Non-pigmented ciliary epithelial cell (primary cell): ENCODE measurements at places on chromosomes 2 and 18.

- no peak for DNase-seq
Measured at GRCh38 chr2:193103064-193103463, 908.3 kb upstream of the TMEFF2 start.

GRCh38 chr2:143617803-143618415 lies 488.7 kb downstream of the ARHGAP15 start:
- DNase-seq, result no peak

DNA sequence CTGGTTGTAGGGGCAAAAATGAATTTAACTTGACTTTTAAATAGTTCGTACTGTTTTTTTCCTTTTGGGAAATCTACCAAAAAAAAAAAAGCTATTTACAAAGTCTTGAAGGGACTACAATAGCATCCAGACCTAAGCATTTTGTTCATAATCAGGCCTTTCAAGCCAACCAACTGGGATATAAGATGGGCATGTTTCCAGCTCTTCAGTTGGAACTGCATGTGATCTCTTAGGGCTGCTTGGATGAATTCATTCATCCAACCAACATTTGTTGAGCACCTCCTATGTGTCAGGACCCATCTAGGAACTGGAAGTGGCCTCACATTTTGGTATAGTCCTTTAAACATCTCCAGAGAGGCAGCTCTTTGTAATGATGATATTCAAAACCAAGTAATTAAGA lies 98.6 kb downstream of the AAK1 start:
- DNase-seq, result no peak

DNA sequence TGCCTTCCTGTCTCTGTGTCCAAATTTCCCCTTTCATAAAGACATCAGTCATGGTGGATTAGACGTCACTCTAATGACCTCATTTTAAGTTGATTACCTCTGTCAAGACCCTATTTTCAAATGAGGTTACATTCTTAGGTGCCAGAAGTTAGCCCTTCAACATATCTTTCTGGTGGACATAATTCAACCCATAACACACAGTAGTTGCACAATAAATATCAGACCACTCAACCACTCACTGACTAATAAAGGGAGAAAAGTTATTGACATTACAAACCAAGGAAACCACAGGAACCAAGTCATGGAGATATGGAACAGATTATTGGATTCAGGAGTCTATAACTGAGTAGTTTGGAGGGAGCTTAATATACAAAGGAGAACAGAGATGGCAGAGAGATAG lies 377.4 kb upstream of the ACVR2A start:
- DNase-seq, result no peak

DNA sequence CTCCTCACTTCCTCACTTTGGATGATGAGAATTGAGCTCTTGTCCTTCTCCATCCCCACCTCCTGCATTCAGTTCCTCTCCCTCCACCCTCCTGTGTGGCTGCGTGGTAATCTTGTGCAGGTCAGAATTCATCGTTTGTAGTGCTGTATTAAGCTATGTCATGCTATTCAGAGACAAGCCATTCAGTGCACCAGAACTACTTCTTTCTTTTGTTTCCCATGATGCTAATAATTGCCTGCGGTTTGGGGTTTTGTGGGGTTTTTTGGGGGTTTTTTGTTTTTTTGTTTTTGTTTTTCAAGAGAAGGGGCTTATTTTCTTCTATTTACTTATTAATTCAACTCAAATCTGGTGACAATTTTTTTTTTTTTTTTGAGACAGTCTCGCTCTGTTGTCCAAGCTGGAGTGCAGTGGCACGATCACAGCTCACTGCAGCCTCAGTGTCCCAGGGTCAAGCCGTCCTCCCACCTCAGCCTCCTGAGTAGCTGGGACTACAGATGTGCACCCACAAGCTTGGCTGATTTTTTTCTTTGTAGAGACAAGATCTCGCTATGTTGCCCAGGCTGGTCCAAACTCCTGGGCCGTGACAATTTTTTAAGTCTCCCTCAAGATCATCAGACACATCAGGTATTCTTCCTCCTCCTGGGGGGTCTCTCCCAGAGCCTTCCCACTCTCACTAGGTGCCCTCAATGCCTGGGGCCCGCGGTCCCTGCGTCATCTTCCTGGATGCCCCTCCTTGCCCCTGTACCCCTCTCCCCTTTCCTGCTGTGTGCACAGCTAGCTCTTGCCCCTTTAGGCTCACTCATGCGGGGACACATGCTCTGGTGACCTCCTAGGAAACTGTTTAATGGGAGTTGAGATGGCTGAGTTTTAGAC lies 37.8 kb downstream of the MAL start:
- no peak for DNase-seq
